ENCODE measurements at places on chromosomes 2 and 18.

DNA sequence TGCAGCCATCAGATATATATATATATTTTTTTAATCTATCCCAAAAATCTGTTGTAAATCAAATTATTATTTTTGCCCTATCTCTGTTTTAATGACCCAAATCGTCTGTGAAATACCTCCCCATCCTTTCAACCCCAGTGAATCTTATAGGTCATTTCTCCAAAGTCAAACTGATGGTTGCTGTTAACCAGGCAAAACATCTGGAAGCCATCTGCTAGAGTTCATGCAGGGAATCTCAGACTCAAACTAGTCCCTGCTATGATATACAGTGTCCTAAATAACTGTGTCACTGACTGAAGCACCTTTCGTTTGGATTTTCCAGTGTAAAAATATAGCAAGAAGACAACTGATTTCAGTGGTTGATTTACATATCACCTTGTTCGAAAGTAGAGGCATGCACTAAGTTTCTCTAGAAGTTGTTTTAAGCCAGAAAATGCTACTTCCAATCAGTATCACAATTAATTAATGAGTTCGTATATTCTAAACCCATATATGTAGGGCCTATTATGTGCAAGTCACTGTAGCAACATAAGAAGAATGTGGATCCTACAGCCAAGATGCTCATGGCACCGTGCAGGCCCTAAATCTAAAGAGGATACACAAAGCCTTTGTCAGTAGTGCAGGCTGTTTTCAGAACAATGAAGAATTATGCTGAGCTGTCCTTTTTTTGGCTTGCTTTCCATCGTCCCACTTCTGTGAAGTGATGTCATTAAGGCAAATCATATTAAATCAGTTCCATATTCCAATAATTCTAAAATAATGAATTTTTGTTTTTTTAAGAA lies 566.0 kb downstream of the STK39 start:
- no peak for DNase-seq

- no peak for DNase-seq
Observed at GRCh38 chr18:13710414-13710831, 15.9 kb downstream of the FAM210A start.

DNA sequence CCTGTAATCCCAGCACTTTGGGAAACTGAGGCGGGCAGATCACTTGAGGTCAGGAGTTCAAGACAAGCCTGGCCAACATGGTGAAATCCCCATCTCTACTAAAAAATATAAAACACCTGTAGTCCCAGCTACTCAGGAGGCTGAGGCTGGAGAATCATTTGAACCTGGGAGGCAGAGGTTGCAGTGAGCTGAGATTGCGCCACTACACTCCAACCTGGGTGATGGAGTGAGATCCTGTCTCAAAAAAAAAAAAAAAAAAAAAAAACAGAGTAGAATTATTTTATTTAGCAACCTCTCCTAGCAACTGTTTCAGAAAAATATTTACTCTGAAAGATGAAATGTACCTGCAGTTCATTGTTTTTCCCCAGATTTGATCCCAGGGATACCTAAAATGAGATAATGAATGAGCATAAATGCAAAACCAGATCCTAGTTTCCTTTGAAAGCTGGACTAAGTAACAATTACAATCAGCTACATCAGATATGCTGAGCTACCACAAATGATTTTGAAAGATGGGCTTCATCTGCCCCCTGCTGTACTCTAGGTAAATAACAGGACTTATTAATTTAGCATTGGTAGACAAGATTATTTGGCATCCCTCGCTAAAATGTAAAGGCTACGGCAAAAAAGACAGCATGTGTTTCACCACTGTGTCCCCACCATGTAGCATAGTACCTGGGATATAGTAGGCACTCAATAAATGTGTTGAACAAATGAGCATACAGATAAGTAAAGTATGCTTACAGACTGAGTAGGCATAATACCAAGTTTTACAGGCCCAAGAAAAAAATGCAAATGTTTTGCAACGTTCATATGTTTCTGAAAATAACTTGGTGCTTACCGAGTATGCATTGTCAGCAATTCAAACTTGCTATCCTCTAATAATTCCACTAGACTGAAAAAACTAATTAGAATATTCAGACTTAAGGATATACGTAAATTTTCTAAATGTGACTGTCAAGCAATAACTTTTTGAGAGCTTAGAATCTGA lies 102.5 kb downstream of the ATL2 start:
- peak; percentile 51 for DNase-seq

- DNase-seq, result no peak
Observed at GRCh38 chr18:5288517-5288935, 7.0 kb downstream of the ZBTB14 start.

- no peak for DNase-seq
Observed at GRCh38 chr2:98036349-98037000, 40.7 kb upstream of the TMEM131 start.

GRCh38 chr18:46346213-46346612 lies 242.0 kb downstream of the HAUS1 start:
- DNase-seq, result no peak

DNA sequence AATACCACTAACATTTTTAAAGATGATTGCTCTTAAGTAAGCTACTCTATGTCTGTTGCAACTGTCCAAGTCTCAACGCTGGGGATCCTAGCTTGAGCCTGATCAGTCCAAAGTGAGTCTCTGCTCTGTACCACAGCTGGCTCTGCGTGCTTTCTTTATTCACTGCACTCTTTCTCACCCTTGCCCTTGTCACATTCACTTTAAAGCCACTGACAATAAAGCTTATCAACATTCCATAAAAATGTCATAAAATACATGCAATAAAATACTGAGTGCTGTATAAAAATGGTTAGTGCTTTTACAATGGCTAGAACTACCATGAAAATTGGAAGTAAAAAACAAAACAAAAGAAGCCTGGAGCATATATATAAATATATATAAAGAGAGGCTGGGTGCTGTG lies 45.5 kb upstream of the LRRTM4 start:
- no peak for DNase-seq

GRCh38 chr2:49262801-49263560 lies 108.7 kb upstream of the FSHR start:
- DNase-seq, result no peak

DNA sequence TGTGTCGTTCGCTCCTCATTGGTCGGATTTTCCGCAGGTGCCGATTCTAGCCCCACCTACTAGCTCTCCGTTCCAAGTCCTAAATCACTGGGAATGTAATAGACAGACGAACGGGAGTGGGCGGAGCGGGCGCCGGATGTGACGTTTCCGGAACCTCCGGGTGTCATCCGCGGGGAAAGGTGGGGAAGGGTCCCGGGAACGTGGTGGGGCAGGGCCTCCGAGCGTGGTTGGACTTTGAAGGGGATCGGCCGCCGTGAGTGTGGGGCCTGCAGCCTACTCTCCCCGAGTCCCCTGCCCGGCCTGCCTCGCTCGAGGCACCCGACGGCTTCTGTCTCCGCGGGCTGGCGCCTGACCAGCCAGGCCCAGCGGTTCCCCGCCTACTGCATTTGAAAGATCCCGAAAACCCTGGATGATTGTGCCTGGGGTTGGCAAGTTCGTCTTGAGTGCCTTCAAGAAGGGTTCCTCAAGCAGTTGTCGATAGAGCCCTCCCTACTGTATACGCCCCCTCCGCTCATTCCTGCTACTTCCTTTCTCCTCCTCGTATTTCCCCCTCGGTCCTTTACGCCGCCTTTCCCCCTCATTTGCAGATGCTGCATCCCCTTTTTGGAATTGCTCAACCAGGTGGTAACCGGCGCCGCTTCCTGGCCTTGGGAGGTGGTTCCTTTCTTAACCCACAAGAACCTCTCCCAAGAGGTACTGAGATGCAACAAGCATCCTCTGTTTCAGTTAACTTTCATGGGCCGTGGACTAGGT lies at the start of gene STAMBP:
STAMBP (plus strand) TSS at position 144 of the 753 bp plus-strand sequence. CDS start 1,896 bp downstream, outside the sequence.
- peak; percentile 87 for DNase-seq

DNA sequence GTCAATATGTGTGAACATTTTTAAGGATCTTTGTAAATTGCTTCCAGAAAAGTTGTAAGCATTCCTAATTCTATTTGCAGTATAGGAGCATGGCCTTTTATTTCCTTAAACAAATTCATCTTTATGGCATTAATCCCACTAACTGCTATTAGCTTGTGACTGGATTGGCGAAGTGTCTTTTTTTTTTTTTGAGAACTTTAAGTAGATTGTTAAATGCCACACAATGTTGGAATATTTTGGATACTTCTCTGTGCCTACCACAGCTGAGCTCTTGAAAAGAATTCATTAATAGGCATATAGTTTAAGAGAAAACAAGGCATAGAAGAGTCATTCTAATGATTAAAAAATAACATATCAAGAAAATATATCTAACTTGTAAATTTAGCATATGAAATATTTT lies 129.7 kb downstream of the LAMA3 start:
- no peak for DNase-seq

DNA sequence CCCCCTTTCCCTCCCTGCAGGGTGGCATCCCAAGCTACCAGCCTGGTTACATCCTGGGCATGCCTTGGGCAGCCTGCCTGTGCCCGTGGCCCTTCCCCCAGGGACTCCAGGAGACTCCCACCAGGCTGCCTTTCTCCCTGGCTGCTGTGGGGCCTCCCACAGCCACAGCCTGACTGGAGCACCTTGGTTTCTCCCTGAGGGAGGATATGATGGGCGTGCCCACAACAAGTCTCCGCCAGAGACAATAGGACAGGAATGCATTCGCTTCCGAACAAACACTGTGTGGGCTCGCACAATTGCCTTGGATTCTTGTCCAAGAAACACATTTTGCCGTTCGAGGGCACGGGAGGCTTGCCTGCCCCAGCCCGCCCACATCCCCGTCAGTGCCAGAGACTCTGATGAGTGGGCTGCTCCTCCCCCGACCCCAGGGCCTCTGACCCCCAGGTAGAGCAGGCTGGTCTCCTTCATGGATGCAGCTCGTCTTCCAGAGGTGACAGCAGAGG lies 102.1 kb downstream of the SMAD7 start:
- no peak for DNase-seq

DNA sequence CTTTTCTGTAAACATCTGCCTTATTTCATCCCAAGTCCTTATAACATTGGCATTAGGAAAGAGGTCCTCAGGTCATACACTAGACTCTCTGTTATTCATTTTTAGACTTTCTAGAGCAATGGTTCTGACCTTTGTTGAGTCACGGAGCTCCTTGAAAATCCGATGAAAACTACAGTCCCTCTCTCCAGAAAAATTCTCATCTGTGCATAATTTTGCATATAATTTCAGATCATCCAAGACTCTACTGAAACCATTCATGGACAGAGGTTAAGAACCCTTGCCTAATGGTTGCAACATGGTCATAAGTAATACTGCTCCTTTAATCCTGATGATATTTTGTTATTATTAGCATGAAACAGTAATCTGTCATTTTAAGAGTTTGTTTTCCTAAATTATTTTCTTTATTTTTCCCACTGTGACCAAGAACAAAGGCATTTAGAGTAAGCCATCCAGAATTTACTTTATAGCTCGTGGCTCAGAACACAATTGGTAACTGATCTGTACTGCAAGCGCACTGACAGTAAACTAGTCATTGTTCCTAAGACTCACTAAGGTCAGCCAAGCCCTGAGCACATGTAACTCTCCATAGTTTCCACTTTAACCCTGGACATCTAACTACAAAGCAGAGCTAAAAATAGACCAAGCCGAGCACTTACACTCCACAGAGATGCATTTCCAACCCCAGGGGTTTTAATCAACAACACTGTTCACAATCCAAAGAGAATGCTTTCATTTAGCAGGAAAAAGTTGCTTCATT lies 8.4 kb downstream of the MYOM1 start:
- DNase-seq, result no peak

DNA sequence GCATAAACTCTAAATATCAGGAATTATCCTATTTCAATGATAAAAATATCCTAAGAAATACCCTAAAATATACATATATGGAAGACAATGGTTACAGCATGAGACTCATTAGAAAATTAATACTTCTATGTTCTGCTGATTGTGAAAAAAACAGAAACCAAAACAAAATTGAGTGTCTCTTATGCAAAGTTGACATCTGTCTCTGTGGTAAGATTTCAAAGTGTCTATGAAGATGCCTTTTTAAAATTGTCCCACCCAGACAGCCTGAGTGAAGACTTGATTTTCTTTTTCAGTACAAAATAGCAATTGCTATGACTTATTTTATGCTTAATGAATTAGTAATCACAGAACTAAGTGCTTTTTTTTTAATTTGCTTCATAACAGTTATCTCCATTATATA lies 1368.4 kb upstream of the LRRTM1 start:
- DNase-seq, result no peak

- no peak for DNase-seq
Observed at GRCh38 chr2:40190457-40190856, 261.4 kb downstream of the SLC8A1 start.

- no peak for DNase-seq
Observed at GRCh38 chr2:27959496-27959895, 69.0 kb downstream of the BABAM2 start.

DNA sequence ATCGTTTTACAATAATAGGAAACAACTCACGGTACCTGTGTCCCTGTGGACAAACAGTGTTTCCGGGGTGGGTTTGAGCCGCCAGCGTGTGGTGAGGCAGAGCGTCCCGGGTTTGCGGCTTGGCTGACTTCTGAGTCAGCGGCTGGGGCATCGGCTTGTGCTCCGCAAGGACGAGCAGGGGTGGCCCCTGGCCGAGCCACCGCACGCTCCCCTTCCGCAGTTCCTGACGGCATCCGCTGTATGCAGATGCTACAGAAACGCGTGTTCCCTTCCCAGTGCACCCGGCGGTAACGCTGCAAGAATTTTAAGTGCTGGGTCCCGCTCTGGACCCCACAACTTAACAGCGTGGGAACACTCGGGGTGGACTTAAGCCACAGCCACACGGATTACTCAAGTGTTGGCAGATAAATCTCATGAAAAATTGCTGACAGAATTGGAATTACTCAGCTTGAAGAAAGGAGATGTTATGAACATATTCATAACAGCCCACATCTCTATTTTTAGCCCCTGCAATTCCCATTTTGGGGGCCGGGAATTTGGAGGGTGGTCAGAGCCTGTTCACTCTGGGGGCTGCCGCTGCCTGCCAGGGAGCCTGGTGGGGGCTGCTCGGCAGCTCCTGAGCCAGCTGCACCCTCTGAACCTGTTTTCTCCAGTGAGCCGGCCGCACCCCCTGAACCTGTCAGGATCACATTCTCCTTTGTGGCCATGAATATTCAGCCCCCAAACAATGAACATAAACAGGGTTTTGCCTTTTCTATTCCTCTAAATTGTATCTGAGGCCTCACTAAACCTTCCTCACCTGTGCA lies 12.6 kb upstream of the KCNG2 start:
- DNase-seq, result no peak

- no peak for DNase-seq
Observed at GRCh38 chr2:220143336-220143735, 515.9 kb downstream of the SLC4A3 start.

- DNase-seq, result no peak
Observed at GRCh38 chr2:151928380-151928779, 100.2 kb upstream of the ARL5A start.

DNA sequence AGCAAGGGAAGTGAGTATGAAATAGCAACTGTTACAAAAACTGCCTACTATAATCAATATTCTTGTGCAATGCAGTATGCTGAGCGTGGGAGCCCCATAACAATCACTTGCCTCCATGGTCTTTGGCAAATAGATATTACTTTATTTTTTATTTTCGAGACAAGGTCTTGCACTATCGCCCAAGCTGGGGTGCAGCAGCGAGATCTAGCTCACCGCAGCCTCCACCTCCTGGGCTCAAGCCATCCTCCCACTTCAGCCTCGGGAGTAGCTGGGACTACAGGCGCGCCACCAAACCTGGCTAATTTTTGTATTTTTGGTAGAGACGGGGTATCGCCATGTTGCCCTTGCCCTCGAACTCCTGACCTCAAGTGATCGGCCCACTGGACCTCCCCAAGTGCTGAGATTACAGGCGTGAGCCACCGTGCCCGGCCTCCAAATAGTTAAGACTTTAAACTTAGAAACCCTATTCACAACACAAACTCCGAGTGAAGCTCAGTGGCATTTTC lies 1.2 kb upstream of the CCNT2 start:
- no peak for DNase-seq

- no peak for DNase-seq
Observed at GRCh38 chr2:241050624-241051577, 51.2 kb downstream of the MTERF4 start.

All from NCI-H2081 treated with DMSO at 0.1 percent for 48 hours (cell line).